ENCODE measurements at places on chromosomes 1 and 21. TPM values are rescaled to one million over a fixed set of nuclear protein-coding genes. Genes with fewer than 3 reads are reported as not detected.
A peak's percentile ranks its signal among the peaks of the same experiment; 100 is the strongest.

Gene KIAA1614
- total RNA-seq, result not detected

DNA sequence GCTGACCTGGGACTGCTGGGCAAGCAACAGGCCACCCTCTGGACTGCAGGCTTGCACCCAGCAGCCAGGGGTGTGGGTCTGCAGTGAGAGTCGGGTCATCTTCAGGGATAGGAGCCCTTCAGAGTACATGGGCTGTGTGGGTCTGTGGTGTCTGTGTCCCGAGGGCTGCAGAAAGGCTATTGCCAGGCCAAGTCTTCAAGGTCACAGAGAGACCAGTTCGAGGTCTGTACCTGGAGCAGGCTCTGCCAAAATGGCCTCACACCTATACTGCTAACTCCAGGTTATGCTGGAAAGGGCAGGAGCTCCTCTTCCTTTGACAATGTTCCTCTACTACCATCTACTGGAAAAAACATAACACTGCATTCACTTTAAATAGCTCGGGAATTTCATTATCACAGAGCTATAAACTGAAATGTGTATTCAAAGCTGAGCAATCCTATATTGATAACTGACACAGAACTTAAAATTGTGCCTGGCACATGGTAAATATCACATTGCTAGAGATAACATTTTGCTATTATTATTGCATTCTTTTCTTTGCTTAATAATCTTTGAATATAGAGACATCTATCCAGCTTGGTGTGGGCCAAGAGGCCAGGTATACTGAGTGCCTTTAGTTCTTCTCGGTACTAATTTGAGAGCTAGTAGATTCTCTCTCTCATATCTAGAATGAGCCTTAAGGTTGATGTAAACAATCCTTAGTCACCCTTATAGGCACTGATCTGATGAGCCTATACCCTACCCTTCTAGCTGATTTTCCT is 6.9 kb upstream of the DNAH14 start:
- no peak for DNase-seq

DNA sequence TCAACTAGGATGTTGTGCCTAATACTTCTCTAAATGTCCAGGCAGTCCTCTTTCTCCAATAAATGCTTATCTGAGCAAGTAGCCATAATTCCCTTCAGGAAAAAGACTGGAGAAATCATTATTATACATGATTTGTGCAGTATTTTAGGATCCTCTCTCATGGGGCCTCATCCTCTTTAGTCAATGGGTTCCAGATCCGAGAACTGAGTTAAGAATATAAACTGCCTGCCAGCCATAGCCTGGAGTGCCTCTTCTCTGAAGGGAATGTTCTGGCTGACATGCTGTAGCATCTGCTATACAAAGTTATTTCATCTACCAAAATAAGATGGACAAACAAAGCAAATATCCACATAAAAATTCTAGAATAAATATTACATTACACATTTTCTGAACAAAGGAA is 334.0 kb upstream of the PRMT6 start:
- no peak for DNase-seq

DNA sequence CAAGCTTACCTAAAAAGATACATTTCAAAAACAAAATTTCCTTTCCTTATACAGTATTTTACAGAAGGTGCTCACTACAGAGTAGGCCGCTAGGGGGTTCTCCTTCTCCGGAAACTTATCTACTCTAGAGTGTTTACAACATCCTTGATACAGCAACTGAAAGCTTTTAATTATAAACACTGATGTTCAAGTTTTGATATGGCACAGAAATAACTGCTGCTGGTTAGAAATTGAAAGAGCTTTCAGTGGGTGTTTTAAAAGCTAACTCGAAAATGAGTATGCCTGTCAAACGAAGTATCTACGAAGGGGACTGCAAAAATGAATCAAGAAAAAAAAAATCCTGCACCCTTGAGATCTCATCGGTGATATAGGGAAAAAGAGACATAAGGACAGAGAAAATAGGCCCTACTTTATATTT is 1.0 kb downstream of the YOD1 start:
- peak; percentile 72 for DNase-seq

- no peak for DNase-seq
Measured at GRCh38 chr1:82160903-82161302, 360.2 kb downstream of the ADGRL2 start.

DNA sequence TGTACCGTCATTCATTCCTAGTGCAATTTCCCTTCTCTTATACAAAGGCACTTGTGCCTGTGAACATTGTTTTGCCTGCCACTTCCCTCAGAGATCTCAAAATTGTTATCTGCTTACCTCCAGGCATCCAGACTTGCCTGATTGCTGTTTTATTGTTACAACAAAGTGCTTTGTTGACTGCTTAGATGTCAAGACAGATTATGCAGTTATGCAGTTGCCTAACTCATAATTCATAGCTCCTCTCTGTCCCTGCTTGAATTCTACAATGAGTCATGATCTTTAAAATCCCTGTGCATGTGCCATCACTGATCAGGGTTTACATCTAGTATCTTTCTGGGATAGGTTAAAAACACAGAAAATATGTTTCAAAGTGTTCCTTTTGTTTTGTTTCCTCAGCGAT is 24.5 kb downstream of the CXADR start:
- no peak for DNase-seq

DNA sequence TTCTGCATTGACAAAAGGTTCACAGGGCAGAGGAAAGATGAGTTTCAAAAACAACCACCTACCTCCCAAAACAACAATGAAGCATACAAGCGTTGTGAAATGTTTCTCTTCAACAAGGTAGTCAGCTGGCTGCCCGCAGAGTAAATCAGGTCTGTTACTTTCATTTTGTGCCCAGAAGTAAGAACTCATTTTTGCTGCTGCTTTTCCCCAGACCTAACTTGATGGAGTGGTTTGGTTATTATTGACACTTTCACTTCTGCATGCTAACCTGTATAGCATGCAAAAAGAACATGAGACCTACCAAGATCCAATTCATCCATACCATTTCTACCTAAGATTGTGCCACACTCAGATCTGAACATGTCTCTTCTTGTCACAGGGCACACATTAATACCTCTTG is 1.3 kb downstream of the SLC9C2 start:
- DNase-seq, result no peak

- peak; percentile 47 for DNase-seq
Measured at GRCh38 chr1:32263744-32264143, 12.7 kb downstream of the LCK start.

Measured in activated CD4-positive, alpha-beta T cell treated with anti-CD3 and anti-CD28 coated beads for 36 hours (primary cell).